NCI-H1436 treated with DMSO at 0.1 percent for 48 hours (cell line): ENCODE measurements at places on chromosomes 5 and 9.

- DNase-seq: no peak
These were observed 13.7 kb upstream of the BTF3 start for GRCh38 chr5:73484511-73484910.

DNA sequence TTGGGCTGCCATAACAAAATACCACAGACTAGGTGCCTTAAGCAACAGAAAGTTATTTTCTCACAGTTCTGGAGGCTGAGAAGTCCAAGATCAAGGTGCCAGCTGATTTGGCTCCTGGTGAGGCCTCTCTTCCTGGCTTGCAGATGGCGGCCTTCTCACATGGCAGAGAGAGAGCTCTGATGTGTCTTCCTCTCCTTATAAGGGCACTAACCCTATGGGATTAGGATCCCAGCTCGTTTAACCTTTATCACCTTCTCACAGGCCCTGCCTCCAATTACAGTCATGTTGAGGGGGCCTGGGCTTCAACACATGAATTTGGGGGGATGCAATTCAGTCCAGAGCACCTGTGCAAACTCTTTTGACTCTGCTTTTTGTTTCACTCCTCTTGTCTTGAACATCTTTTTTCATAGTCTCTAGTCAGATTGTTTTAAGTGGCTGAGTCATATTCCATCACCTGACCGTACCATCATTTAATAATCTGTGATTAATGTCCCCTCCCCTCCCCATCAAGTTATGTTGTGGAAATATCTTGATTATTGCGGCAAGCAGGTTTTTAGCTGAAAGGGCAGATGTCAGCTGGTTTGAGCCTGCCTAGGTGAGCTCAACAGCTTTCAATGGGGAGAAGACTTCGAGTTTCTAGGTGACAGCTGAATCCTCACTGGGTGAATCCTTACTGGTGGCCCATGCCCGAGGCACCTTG is 61.8 kb downstream of the NDFIP1 start:
- no peak for DNase-seq

- no peak for DNase-seq
These were observed 105.0 kb downstream of the DTWD2 start for GRCh38 chr5:118883362-118883761.

- DNase-seq: no peak
These were observed 210.9 kb downstream of the HSPA4 start for GRCh38 chr5:133262690-133263089.

DNA sequence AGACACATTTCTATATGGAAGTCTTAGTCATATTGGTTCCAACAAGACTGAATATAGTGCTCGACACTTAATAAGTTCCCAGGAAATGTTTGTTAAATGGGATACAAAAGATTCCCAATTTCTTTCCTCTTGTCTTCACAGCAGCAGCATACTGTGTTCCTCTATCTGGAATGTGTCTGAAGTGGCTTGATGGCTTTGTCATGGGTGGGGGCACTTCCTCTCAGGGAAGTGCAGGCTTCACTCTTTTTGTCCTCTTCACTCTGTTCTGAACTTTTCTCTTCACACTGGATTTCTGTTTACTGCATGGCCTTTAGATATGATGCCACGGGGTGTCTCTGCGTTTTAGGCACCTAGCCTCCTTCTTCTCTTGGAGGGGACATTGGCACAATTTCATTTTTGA is 127.7 kb upstream of the C9orf72 start:
- DNase-seq: no peak

DNA sequence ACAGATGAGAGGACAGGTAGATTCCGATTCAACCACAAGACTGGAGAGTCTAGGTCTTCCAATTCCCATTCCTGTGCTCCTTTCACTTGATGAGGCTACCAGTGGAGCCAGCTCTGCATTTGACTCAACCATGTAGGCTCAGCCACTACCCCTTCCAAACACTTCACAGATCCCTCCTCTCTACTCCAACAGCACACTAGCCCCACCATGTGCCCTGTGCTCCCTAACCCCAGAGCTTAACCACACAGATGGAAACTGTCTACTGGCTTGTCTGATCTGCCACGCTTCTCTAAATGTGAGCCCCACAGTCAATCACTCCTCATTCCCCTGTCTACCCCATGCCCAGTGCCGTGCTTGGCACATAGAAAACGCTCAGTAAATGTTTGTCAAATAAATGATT is 508.2 kb downstream of the CDK5RAP2 start:
- no peak for DNase-seq

GRCh38 chr5:109388407-109388806 is 21.4 kb downstream of the PJA2 start:
- no peak for DNase-seq

DNA sequence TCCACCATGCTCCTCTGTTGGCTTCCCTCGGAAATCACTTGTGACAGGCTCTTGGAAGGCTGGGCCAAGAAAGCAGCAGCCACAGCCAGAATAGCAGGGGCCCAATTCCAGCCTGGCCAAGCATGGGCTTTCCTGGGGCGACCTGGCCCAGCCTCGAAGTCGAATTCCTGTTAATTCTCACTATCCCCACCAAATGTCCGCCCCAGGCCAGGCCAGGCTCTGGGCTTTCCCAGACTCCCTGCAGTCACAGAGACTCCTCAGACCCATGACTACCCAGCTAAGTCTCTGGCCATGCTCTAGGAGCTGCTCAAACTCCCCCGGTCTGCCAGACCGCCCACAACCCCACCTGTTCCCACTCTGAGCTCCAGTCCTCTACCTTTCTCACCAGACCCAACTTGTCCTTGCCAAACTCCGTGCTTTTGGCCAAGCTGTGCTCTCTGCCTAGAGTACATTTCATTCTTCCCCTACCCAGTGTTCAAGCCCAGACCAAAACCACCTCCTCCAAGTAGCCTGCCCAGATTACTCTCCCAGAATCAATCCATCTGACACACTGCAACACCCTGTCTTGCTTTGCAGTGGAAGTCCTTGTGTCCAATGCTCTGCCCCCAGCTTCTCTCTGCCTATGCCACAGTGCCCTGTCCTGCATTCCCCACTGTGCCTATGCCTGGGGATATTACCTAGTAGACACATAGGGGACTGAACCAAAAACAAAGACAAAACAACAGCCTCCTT is 26.2 kb downstream of the SHB start:
- DNase-seq: no peak

- no peak for DNase-seq
These were observed 235.6 kb downstream of the RAB3C start for GRCh38 chr5:58818465-58818864.

GRCh38 chr5:120354126-120354525 is 110.0 kb upstream of the PRR16 start:
- no peak for DNase-seq

DNA sequence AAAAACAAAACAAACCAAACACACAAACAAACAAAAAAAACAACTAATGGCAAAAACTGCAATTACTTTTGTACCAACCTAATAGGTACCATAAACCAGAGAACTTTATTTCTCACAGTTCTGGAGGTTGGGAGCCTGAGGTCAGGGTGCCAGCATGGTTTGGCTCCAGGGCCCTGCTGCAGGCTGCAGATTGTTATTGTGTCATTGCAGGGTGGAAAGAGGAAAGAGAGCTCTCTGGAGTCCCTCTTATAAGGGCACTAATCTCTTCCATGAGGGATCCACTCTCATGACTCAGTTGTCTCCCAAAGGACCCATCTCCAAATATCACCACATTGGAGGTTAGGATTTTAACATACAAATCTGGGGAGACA is 64.9 kb upstream of the CPEB4 start:
- no peak for DNase-seq

DNA sequence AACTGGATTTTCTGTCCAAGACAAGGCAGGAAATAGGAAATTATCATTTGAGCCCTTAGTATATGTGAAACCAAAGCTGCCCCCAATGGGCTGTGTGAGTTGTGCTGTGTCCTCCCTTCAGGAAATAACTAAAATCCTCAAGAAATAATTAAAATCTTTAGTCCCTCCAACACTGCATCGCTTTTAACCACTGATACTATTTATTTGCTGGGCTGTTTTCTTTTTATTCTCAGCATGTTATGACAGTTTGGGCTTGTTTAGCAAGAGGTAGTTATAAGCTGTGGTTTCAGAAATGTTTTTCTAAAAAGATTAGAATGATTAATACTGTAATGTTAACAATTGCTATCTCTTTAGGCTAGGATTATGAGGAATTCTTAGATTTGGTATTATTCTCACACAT is 187.0 kb upstream of the KCNN2 start:
- no peak for DNase-seq

DNA sequence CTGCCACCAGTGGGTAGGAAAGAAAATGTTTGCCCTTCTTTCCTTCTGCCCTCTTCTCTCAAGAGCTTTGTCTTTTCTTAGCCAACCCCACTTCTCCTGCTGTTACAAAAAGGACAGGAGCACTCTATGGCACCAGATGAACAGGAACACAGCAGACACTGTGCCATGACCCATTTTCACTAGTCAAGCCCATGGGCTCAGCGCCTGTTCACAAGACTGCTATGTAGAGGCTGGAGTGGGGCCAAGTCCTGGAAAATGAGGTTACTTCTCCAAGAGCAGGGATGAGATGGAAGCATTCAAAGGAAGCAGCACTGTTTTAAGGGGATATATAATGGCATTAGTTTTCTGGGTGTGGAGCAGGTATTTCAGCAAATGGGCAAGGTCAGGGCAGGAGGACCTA is 46.8 kb upstream of the GRAMD2B start:
- no peak for DNase-seq

- no peak for DNase-seq
These were observed 122.6 kb upstream of the IRX4 start for GRCh38 chr5:2005101-2006041.
